Right cardiac atrium (tissue), 5 donors: ENCODE measurements at places on chromosomes 11 and 22. TPM values are rescaled to one million over a fixed set of nuclear protein-coding genes. Genes with fewer than 3 reads are reported as not detected.

The RIMBP3B gene
- total RNA-seq = 0.08 TPM

The SEPTIN3 gene
- total RNA-seq = 0.39 TPM

The GRIK4 gene
- total RNA-seq = not detected

DNA sequence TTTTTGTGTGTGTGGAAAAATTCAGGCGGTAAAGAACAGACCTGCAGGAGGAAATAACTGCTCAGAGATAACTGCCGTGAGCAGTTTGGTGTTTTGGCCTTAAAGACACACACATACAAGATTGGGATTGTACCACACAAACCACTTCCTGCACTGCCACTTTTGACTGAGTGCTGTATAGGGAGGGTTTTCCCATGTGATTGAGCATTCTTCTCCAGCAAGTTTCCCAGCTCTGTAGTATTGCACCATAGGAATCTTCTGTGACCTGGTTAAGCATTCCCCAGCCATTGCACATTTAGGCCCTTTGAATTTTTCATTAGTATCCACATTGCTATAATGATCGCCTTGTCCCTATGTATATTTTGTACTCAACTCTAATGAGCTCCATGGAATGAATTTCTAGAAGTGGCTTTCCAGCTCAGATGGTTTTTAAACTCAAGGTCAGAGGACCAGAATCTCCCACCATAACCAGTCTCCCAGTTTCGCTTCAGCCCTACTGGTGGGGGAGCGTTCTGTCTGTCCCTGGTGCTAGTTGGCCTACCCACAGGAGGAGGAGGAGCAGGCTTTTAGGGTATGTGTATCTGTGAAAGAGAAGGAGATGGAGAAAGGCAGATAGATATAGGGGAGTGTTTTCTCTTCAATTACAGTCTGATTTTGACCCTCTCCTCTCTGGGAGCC, 9.3 kb downstream of the CD82 start:
- no peak for DNase-seq

DNA sequence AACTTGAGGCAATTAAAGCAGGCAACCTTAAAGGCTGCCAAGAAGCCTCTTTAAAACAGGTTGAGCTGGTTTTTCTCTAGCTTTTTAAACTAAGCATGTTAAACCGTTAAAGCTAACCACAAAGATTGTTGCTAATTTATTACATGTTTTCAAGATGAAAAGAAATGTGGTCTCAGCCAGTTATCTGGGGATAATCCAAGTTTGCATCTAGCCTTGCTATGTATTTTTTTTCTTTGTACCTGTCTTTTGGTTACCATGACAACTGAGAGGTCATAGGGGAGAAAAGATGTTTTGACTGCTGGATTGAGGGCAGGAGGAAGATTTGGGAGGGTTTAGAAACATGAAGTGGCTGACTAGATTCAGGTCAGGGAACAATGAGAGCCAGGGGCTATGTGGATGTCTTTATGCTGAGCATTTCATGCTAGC, 19.2 kb upstream of the PGM2L1 start:
- DNase-seq = no peak

GRCh38 chr22:29479417-29480261, at the start of gene NEFH:
TSS of gene NEFH (plus strand) at chr22:29480218. CDS start at chr22:29480263, 45 bp downstream.
- no peak for DNase-seq
